Putamen (tissue), 1 donor: ENCODE measurements at places on chromosomes 4 and X.

- no peak for DNase-seq
Observed at GRCh38 chr4:142558851-142559250, 287.2 kb downstream of the INPP4B start.

DNA sequence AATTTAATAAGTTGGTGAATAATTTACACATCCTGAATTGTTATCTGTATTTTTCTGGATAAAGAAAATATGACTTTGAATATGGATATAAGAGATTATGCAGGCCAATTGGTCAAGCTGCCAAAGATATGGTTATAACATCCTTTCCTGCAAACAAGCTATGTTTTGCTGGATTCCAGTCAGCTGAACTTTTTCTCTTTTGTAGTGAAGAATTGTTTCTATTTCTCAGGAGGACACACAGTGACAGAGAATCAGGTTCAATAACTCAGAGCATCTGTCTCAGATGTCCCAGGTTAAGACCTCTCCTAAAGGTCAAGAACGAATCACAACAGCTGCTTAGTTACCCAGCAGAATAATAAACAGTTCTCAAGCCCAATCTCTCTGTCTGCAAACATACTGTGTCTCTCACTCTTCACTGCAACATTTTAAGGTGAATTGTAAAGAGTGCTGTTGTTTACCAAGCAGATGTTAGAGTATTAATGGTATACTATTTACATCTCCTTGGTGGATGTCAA lies 189.5 kb upstream of the ANKRD50 start:
- no peak for DNase-seq

DNA sequence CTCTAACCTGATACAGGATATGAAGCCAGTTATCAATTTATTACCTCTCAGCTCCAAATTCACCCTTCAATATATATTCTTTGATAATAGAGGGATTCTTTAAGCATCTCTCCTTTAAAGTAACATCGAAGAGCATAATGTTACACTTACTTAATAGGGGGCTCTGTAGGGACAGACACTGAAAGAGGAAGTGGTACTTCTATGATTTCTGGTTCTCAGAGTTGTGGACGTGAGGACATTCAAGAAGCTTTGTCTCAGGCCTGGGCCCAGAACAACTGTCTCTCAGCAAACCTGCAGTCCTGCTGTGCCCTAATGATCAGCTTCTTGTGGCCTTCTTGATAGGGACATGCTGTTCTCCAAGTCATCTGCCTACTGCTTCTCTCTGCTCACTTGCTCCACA lies 4.2 kb upstream of the ZXDB start:
- no peak for DNase-seq

- DNase-seq, result no peak
Observed at GRCh38 chr4:112361181-112361791, 64.1 kb downstream of the ALPK1 start.

GRCh38 chr4:133621628-133622027 lies 472.5 kb downstream of the PCDH10 start:
- peak; percentile 36 for DNase-seq

DNA sequence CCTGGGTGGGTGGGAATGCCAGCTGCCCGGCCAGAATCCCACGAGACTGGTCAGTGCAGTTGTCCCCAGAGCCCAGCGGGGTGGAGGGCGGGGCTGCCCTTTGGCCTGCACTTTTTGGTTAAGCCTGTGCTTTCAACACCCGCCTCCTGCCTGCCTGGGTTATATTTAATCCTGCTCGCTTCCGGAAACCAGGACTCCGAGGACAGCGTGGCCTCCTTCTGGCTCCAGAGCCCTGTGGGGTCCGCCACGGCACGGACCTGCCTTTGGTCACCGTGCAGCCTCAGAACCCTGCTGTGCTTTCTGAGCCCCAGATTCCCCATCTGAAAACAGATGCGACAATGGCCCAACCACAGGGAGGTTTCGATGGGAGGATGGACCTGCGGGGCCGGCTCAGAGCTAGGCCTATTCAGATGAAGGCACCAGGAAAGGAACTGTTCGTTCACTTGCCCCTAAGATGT lies 29.4 kb upstream of the KIAA0232 start:
- DNase-seq, result no peak

DNA sequence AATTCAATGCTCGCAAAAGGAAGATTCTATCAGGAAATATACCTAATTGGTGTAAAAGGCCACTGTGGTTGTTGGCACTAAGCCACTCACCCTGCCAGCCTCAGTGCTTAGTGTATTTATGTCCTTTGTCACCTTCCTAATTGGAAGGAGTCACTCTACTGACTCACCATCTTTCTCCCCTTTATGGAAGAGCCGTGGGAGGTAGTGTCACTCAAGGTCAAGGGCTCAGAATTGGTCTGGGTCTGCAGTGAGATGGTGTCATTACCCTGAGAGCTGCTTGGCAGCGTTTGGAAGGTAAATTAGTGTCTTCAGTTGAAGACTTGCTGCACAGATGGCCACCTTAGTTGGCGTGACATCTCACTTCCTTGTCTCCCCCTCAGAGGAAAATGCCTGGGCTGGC lies 41.7 kb upstream of the CDKN2AIP start:
- DNase-seq, result no peak

DNA sequence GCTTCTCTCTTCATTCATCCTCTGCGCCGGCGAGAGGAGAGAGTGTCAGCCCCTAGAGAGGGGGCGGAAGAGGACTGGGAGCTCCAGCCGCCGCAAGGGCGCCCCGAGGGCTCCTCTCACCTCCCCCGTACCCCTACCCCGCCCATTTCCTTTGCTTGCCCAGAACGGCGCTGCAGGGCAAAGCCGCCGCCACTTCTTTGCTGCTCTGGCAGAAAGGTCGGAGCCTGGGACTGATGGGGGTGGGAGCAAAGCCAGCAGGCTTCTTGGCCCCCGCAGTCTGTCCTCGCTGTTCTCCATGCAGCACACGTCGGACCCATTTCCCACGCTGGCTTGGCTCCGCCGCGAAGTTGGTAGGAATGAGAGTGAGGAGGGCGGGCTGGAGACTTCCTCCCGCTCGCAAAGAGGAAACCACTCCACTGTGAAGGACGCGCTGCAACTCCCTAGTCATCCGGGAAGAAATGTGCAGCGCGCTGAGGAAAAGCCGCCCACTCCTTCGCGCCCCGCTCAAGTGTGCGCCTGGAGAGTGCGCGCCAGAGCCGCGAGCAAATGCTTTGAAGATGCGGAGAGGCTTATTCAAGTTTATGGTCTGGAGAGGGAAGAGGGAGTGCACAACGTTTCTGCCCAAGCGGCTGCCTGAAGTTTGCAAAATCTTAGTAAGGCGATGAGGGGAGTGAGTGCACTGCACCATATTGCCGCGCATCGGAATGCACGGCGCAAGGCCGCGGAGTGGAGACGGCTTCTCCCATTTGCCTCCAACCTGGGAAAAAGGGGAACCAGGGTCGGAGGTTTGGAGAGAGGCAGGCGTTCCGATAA lies 2.8 kb upstream of the PCDH7 start:
- peak; percentile 79 for DNase-seq

GRCh38 chr4:56799161-56799759 lies 22.2 kb downstream of the SPINK2 start:
- no peak for DNase-seq
